ENCODE measurements at places on chromosomes 16 and 17.

- DNase-seq = no peak
These were observed 26.4 kb downstream of the CFAP20 start for GRCh38 chr16:58102665-58103392.

GRCh38 chr16:30663820-30664219 is 5.6 kb downstream of the FBRS start:
- DNase-seq = no peak

GRCh38 chr16:86874141-86874540 is 295.8 kb downstream of the FOXL1 start:
- peak; percentile 75 for DNase-seq

GRCh38 chr16:82748026-82748425 is 121.3 kb downstream of the CDH13 start:
- no peak for DNase-seq

DNA sequence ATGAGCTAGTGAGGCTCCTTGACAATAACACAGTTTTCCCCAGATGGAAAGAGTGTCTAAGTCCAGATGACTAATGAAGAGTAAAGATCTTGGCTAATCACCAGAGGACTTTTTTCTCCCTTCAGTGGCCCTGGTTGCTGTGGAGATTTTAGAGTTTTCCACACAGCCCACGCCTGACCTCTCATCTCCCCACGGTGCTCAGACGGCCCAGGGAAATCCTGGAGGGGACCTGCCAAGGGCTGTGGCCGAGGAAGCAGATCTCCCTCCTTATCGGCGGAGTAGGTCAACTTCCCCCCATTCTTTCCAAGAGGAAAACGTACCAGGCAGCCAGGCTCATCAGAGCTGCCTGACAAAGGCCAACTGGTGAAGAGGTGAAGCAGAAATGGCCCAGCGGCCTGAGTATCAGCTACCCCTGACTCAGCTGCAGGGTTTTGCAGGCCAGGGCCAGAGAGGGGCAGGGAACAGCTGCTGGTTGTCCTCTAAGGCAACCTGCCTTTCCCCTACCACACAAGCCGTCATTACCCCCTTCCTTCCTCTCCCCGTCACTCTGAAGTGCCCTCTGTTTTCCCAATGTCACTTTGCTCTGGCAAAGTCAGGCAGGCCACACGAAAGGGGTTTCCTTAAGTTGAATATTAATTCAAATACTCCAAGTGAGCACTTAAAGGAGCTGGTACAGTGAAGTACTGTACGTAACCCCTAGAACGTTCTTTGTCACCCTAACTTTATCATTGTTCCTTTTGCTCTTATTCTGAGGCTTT is 140.2 kb upstream of the ADAMTS18 start:
- no peak for DNase-seq

DNA sequence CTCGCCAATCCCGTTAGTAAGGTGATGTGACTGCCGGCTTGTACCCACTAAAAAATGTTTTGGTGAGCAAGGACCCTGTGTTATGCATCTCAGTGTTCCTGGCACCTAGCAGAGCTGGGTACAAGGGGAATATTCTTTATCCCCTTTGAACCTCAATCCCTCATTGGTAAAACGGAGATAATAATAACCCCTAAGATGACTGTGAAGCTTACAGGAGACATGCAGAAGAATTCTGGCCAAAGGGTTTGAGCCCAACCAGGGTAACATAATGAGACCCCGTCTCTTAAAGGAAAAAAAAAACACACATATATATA is 896 bp downstream of the GGA2 start:
- no peak for DNase-seq

- DNase-seq = no peak
These were observed 112.6 kb downstream of the IRF8 start for GRCh38 chr16:86011532-86011931.

DNA sequence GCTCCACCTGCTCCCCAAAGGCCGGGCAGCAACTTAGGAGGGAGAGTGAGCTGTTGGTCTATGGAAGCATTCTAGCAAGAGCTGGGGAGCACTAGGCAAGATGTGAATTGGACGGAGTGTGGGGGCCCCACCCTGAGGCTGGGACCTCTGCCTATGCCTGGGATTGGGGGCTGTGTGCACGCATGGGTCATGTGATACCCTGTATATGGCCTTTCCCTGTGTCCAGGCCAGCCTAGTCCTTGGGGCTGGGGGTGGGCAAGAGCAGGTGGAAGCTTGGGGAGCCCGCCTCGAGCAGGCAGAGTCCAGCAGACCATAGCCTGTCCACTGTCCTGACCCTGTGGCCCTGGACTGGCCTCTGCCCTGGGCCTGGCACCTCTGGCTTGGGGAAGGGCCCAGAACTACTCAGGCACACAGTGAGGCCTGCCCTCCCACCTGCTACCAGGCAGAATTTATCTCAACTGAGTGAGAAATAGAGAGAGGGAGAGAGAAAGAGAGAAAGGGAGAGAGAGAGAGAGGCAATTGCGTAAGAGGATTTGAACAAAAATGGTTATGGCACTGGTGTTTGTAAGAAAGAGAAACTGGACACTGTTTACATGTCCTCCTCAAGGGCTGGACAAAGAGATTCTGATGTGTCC is 19.1 kb downstream of the PDP2 start:
- no peak for DNase-seq

DNA sequence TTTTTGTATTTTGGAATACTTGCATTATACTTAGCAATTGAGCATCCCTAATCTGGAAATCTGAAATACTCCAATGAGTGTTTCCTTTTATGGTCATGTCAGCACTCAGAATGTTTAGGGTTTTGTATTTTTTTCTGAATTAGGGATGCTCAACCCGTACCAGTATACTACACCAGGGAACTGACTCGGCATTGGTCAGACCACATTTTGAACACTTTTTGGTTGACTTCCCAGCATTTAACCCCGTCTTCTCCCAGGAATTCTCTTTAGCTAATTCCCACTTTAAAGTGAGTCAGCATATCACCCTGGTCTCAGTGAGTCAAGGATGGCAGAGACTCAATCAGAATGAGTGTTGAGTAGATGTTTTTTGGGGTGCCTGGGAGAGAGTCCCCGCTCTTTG is 177.9 kb downstream of the SPECC1 start:
- no peak for DNase-seq

GRCh38 chr16:29192329-29193247 is 207.7 kb downstream of the LAT start:
- DNase-seq = peak; percentile 39

- DNase-seq = no peak
These were observed 26.8 kb upstream of the CIBAR2 start for GRCh38 chr16:85138825-85139627.

GRCh38 chr17:1267471-1267943 is 2.7 kb upstream of the BHLHA9 start:
- no peak for DNase-seq

DNA sequence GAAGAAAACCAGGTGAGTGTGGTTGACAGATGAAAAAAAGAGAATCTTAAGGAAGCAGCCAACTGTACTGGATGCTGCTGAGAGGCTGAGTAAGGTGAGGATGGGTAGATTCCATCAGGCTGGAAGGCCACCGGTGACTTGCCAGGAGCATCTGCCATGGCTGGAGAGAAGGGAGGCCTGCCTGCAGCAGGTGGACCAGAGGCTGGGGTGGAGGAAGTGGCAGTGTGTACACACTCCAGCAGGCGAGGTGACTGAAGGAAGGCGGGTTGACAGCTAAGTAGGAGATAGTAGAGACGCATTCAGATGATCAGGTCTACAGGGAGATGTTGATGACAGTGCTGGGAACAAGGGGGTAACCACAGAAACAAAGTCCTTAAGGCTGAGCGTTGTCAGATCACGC is 69.5 kb downstream of the USP43 start:
- DNase-seq = no peak

GRCh38 chr17:65191811-65192740 is 54.9 kb downstream of the RGS9 start:
- DNase-seq = no peak

DNA sequence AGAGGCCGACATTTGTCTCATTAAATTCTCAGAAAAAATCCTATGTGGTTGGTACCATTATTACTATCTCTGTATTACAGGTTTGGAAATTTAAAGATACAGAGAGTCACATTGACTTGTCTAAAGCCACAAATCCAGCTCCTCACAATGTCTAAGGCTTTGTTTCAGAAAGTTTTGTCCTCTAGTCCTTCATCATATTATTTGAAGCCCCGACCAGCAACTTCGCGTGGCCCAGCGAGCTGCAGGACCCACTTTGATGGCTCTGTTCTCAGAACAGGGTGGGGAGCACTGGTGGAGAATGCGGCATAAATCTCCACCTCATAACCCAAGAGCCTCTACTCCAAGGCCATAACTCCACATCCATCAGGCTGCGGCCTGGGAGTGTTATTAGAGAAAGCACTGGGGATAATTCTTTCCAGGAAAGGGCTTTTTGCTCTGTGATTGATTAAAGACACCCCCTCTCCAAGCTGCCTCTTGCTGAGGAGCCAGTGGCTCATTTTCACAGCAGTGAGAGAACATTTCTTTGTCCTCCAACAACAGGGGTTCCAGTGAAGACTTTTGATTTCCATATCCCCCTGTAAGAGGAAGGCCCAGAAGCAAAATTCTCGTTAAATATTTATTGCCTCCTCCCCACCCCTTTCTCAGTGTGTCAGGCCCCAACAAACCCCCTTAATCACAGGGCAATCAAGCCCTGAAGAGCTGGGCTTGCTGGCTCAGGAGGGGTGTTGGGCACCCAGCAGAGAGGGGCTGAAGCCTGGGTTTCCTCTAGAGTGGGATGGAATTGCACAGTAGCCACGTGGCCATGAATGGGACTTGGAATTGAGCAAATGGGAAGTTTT is 113.7 kb upstream of the CDH11 start:
- DNase-seq = no peak

DNA sequence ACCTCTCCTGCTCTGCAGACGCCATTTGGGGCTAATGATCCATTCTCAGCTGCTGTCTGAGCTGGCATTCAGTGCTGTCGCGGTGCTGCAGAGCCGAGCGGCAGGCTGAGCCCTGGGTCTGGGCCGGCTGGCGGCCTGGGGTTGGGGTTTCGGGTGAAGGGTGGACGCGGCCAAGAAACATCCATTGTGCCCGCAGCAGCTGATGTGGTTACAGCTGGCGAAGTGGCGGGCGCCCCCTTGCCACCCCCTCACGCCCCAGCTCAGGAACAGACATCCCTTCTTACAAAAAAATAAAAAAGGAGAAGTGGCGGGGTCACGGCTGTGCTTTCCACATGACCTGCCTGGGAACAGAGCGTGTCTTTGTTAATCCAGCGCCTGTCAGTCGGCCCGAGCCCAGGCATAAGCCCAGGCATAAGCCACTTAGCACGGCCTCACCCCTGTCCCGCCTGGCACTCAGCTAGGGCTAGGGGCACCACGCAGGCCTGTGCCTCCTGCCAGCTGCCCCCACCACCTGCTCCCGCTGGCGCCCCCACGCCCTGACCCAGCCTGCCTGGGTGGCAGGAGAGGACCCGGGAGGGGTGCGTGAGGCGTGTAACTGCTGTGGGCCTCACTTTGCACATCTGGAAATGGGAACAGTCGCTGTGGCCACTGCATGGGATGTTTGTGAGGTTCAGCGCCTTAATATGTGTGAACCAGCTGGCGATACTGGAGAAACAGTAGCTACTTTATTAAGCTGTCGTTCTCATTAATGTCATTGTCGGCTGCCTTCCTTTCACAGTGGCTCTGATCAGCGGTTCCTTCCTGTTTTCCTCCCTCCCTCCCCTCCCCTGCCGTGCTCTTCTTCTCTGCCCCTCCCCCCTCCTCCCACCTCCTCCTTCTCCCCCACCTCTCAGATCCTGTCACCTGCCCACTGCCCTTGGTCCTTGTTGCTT is 197.7 kb upstream of the CIBAR2 start:
- DNase-seq = no peak

DNA sequence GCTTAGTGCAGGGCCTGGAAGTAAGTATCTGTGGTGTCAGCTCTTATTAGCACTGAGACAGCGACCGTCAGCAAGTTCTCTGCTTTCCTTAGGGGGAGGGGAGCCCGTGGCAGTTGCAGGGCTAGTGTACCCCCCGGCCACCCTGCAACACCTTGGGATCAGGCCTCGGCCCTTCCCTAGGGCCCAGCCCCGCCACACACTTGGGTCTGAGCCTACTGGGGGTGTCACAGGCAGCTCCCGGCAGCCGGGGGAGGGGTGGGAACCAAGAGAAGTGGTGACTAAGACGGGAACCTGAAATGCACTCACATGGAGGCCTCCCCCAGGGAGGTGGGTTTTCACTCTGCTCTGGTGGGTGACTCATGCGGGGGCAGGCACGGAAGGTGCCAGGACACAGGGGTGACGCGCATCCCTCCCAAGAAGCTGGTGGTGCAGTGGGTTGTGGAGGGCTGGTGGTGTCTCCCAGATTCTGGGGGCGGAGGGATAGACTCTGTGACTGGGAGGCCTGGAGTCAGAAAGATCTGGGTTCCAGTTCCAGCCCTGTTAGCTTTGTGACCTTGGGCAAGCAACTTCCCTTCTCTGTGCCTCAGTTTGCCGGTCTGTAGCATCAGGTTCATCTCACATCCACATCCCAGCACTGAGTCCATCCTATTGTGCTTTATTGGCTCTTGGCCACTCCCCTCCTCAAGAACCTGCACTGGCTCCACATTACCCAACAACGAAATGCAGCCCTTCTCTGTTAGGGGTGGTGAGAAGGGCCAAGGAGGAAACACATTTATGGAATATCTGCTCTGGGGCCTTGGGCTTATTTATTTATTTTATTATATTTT is 44.5 kb downstream of the LAT start:
- peak; percentile 54 for DNase-seq

DNA sequence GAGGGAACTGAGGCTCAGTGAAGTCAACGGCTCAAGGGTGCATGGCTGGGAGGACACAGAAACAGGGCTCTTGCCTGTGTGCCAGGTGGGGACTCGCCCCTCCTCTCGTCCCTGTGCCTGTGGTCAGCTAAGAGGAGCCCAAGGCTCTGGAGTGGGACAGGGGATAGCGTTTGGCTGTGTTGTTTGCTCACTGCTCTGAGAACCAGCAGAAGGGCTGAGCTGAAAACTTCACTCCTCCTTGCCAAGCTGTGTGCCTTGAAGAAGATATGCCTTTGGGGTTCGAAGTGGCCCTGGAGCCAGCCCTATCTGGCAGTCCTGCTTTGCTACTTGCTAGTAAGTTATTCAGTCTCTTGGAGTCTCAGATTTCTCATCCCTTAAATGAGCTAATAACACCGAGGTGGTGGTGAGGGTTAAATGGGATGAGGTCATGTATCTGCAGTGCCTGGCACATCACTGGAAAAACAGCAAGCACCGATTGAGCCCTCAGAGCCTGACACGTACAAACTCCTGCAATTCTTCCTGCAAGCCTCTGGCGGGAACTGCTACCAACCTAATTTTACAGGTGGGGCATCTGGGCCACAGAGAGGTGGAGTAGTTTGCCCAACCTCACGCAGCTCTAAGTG is 17.7 kb downstream of the FOXL1 start:
- no peak for DNase-seq

GRCh38 chr16:75566758-75567255 is 628 bp downstream of the GABARAPL2 start:
- no peak for DNase-seq

GRCh38 chr17:38352245-38353085 is 821 bp downstream of the SOCS7 start:
- no peak for DNase-seq

- no peak for DNase-seq
These were observed 56.0 kb downstream of the HLF start for GRCh38 chr17:55320594-55321426.

GRCh38 chr16:24364596-24364995 is 108.5 kb downstream of the CACNG3 start:
- DNase-seq = no peak

GRCh38 chr17:13297183-13297582 is 279.4 kb upstream of the ELAC2 start:
- no peak for DNase-seq

GRCh38 chr17:79839356-79840268 is at the start of gene CBX4:
TSS of gene CBX4 (minus strand) at chr17:79839440. CDS start at chr17:79839251, 189 bp downstream.
- peak; percentile 98 for DNase-seq

GRCh38 chr16:25988084-25988483 is 296.3 kb downstream of the HS3ST4 start:
- DNase-seq = no peak

Data from ecto neural progenitor cell (in vitro differentiated cells).